HFFc6 (cell line): ENCODE measurements at places on chromosomes 5 and 9.
A peak's percentile ranks its signal among the peaks of the same experiment; 100 is the strongest.

DNA sequence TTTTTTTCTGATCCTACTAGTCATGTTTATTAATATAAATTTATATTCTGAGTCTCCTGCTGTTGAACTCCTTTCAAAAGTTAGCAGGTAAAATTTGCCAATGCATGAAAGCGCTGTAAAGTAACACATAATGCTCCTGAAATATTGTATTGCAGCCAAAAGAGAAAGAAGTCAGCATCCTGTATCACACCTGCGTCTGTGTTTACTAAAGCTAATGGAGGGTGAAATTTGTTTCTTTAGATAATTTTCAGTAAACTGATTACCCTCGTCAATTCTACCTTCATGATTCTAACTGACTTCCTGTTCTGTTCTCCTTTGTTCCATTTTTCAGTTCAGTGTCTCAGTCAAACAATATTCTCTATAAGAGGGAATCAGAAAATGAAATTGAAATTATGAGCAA is 415.4 kb downstream of the CDH9 start:
- no peak for DNase-seq

DNA sequence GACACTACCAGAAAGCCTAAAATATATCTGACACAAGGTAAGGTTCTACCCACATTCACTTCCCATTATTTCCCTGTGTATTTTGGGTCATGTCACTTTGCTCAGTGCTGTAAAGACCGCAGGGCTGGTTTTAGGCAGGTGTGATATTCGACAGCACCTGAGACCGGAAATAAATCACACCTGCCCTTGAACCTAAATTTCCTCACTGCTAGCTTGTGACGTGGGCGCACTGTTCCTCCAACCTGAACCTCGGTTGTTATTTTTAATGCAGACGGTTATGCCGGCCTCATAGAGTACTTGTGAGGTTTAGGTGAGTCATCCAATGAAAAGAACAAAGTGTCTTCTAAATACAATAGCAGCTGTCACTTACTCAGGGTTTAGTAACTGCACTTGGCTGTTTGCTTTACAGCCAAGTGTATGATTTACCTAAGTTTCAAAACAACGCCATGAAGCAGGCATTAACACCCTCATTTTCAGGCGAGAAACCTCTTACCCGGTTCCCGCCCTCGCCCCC is 20.7 kb upstream of the ZNF782 start:
- DNase-seq = no peak

- DNase-seq = no peak
Measured at GRCh38 chr5:76547891-76548524, 75.2 kb downstream of the F2RL2 start.

DNA sequence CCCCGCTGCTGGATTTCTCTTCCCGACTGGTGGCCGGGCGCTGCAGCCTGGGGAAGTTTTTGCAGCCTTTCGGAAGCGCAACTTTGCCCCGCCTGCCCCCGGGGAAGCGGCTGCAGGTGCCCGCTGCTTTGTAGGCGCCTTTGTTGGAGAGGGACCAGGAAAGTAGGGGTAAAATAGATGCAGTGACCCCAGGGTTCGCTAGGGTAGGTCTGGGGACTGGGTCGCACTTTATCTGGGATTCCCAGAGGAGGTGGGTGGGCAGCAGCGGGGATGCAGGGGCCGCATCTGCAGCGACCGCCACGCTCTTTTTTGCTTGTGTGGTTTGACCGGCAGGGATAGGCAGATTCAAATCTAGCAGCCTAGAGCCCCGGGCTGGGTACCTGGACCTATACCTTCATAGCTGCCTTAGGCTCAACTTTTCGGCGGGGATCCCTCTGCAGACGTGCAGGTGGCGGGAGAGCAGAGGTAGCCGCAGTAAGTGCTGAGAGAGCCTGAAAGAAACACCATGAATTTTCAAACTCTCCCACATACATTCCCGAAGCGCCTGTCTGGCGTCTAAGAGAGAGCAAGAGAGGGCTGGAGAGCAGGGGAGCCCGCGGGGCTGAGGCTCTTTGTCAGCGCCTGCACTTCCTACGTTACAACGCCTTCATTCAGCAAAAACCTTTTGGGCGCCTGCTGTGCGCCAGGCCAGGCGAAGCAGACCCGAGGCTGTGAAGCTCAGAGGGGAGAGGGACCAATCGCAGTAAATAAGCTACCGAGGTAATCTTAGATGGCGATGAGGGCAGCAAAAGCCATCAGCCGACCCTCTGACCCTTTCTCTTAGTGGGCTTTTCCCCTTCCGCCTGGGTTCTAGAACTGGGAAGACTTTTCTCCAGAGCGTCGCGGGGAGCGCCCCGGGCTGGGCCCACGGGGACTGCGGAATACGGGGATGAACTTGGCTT is 642 bp downstream of the SV2C start:
- no peak for DNase-seq

GRCh38 chr5:132265336-132266030 is 8.0 kb downstream of the PDLIM4 start:
- peak; percentile 98 for DNase-seq

- DNase-seq = peak; percentile 19
Measured at GRCh38 chr9:79377339-79377855, 194.4 kb upstream of the TLE4 start.

DNA sequence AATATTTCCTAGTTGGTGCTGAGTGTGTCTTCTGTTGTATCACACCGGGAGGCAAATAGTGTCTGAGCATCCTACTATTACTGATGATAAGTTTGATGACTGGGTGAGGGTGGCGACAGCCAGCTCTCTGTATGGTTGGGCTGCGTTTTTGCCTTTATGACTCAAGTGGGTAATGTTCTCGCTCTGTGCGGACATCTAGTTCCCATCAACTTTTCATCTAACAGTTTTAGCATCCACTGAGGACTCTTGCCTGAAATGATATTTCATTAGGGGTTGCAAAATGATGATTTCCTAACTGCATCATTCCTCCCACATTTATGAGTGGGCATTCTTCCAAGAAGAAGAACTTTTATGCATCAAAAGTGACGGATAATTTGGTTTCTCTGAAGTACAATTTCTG is 26.5 kb downstream of the HMCN2 start:
- DNase-seq = no peak

DNA sequence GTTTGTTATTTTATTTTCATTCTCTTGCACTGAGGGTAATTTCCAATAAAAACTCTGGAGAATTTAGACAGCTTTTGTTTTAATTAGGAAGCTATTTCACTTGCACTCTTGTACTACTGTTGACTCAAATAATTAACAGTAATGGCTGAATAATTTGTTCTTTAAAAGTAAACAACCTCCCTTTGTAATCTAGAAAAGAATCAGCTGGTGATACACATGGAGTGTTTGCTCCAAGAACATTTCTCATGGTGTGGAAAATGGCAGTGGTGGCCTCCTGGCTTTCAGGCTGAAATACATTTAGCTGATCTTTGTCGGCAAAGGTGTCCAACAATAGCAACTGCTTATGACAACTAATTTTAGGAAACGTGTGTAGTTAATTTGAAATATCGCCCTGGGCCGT is 129.4 kb downstream of the C9orf152 start:
- no peak for DNase-seq

DNA sequence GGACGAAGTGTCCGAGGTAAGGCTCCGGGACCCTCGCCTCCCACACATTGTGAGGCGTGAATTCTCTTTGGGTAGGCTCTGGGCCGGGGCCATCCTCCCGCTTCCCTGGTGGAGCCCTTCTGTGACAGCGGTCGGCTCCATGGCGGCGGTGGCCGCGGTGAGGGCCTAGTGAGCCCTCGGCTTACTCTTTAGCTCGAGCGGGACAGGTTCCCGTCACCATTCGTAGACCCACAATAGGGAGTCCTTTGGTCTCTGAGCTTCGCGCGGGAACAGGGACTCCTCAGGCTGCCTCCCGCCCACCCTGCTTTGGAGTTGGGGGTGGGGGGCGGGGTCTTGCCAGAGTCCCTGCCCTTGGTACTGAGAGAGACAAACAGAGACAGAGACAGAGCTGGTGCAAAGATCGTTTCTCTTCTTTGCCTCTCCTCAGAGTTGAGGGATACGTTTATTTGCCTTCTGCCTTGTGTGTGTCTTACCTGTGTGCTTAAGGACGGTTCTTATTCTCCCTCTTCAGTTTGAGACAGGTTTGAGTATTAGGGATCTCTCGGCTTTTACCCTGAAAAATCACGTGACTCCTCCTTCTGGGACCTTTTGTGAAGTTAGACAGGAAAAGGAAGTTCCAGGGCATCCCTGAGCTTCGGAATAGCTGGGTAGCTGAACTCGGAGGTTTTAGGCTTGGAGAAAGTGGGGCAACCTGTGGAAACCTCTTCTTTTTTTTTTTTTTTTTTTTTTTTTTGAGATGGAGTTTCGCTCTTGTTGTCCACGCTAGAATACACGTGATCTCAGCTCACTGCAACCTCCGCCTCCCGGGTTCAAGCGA is 833 bp downstream of the ANKHD1 start:
- DNase-seq = peak; percentile 26

DNA sequence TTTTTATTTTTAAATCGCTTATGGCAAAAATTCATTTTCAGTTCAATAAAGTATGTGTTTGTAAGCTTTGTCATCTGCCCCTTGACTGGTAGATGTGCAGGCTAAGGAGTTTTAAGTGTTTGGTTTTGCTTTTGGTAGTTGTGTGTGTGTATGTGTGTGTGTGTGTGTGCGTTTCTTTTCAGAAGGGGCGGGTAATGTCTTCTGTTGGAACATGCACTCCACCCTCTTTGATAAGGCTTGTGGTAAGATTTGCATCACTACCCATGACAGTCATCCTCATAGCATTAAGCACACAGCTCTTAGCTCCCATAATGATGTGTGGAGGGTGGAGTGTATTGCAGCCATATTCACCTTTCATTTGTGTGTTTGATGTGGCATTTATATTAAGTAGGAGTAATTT is 92.1 kb upstream of the FSD1L start:
- no peak for DNase-seq

- no peak for DNase-seq
Measured at GRCh38 chr5:15326471-15326870, 173.5 kb upstream of the FBXL7 start.

DNA sequence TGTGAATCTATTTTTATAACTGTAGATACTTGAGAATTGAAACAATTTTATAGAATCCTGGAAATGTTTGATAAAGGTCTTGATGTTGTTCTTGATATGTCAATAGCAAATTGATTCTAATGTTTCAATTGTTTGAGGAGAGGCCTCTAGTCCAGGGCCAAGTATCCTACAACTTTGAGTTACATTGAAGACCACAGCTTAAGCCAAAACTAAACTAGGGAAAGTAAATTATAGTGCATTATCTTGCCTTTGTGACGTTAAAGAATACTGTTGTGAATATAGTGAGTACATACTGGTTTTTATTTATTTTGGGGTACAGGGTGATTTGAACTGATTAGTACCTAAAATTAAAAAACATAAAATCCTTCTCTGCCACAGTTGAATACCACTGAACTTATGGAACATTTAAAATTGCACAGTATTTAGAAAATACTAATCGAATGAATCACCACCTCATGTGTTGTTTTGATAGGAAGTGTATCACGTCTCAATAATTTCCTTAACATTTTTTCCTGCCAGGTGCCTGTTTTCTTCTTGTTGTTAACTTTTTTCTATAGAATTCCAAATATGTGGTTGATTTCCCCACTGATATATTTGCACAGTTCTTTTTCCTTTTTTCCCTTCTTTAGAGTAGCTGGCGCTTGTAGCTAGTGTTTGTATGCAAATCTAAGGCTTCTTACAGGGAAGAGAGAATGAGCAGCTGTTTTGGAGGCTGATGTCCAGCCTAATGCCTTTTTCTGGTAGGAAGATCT is 12.5 kb downstream of the ARHGEF28 start:
- DNase-seq = peak; percentile 33

DNA sequence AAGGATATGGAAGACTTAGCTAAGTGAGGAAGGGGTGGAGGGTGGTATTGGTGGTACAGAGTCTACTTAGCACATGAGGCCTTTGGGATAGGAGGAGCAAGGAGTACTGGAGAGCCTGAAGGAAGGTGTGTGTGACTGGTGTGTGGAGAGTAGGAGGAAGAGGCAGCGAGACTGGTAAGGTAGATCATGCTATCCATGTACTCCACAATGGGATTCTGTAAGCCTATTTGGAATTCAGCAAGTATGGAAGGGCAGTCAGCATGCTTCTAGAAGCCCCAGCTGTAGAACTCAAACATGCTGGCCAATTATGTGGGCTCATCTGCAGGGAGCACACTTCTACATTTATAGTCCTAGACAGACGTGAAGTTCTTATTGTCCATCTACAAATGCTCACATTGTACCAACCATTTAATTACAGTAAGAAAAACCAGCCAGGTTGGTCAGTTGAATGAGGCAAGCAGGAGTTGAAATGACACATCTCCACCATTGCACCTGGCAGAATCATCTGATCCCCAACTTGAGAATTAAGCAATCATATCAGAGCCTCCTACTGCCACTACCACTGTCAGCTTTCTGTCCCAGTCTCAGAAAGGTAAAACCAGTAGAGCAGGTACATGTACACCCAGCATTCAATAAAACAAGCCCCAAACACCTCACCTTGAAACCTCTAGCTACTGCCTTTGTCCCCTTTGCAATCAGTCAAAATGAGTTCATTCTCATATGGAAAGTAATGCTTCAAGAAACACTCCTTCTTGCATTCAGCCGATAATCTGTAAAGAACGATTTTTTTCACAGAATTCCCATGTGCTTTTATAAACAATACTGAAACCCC is 60.9 kb upstream of the GLRX start:
- peak; percentile 4 for DNase-seq

GRCh38 chr5:134227259-134227658 is 1.4 kb upstream of the PPP2CA start:
- no peak for DNase-seq

DNA sequence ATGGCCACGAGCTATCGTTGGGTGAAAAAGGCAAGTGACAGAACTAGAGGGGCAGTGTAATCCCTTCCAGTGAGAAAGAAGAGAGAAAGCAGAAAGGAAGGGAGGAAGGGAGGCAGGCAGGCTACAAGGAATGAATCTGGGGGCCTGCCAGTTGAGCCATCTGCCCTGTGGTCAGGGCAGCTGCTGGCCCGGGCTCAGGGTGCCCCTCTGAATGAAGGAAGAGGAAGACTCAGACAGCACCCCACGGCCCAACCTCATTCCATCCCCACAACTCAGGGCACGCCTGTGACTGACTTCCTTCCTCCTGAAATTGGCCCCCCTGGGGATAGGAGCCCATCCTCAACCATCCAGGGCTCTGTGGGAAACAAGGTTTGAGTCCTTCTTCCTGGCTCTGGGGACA is 20.3 kb upstream of the FLT4 start:
- no peak for DNase-seq

DNA sequence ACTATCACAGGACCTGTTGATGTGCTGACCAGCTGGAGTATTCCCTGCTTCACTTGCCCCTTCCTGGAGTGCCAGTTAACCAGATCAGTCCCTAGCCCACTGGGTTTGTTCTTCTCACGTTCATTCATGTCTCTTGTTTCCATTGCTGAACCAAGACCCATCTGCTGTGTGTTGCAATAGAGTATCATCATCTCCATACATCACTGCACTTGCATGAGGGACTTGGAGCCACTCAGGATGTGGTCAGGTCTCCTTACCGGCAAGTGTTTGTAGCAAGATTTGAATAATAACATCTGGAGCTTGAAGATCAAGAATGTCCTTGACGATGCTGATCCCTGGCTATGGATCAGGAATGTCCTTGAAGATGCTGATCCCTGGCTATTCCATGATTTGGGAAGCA is 358.6 kb downstream of the IRX1 start:
- DNase-seq = no peak

DNA sequence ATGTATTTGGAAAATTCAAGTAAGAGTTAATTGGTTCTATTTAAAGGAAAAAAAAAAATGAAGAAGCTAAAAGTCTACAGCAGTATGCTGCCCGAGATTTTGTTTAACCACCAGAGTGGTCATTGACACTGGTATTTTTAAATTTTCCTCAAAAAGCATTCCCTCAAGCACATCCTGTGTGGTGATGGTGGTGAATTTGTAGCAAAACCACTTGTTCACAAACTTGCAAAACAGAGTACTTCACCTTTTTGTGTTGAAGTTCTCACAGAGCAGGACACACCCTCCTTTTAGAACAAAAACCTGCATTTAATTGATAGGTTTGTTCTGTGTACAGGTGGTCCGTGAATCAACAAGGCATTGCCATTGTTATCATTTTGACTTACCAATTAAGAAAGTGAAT is 374.2 kb downstream of the EFNA5 start:
- no peak for DNase-seq
